ENCODE measurements at places on chromosomes 11 and 22.

- DNase-seq, result no peak
These were observed 20.8 kb upstream of the ARRB1 start for GRCh38 chr11:75371949-75372876.

DNA sequence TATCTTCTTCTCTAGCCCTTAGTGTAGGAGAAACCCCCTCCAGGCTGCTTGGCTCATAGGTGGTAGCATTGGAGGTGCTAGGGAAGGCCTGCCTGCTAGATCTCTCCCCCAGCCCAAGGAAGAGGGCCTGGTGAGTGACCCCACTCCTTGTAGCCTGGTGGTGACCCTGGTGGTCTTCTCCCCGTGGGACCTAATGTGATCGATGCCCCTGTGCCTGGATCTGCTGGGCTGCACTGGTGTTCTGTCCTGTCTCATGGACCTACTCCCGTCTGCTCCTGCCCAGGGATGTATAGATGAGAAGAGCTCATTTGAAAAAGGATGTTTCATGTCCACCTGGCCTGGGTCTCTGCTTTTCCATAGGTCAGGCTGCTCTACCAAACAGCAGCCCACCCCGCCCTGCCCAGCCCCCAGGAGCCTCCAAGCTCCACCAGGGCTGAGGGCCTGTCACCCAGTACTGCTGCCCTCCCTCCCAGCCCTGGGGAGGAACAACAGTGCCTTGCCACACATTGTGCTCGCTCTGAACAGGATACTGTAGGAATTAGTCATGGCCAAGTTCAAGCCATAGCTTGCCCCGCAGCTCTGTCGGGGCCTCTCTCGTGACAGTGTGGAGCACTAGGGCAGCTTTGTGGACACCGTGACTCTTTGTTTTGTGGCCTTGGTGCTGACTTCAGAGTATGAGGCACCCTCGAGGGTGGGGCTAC lies 19.7 kb downstream of the SLC37A2 start:
- no peak for DNase-seq

GRCh38 chr22:44994399-44995104 lies 15.3 kb downstream of the PHF21B start:
- DNase-seq, result no peak

GRCh38 chr22:20576445-20576816 lies 69.0 kb downstream of the MED15 start:
- DNase-seq, result no peak

GRCh38 chr11:123473941-123474677 lies 44.0 kb downstream of the GRAMD1B start:
- DNase-seq, result no peak

DNA sequence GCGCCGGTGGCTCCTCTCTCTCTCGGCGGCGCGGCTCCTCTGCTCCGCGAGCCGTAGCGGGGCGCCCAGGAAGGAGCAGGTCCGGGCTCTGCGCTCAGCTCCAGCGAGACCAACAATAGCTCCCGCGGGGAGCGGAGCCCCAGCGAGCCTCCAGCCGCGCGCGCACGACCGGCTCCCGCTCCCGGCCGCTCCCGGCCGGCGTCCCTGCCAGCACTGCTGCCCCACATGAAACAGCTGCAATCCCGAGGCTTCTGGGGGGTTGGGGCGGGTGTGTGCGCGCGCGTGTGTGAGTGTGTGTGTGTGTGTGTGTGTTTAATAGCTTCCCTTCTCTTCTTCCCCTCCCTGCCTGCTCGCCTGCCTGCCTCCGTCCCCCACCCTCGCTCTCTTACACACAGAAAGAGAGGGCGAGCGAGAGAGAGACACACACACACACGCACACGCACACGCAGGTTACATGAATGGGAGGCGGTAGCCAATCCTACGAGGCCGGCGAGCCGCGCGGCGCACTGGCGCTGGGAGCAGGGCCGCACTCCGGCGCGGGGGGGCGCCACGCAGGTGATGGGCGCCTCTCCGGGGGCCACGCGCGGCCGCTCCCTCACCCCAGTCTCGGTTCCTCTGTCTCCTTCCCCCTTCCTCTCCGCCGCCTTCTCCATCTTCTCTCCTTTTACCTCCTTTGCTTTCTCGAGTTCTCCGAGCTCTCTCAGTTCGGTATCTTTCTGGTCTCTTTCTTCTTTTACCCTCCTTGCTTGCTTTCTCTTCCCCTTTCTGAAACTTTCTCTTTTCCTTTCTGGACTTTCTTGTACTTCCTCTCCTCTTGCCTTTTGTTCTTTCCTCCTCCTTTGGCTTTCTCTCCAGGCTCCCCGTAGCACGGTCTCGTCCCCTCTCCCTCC lies at the start of gene TENM4:
TSS of gene TENM4 (minus strand) at position 460 of the 890 bp plus-strand sequence. CDS start 371,086 bp downstream, outside the sequence.
- peak; percentile 62 for DNase-seq

DNA sequence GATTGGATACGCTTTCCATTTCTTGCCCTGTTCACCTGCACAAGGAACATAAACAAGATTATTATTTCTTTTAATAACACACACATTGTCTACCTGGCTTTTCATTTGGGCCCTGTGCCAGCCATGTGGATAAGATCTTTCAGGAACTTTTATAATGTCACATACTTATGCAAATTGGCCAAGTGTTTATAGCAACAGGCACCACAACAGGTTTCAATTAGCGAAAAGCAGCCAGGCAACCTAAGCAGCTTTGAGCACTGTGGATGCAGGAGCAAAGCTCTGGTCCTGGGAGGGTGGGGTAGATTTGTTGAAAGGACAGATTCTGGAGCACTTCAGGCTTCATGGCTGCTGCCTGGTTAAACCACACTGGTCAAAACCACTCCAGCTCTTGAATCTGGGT lies 217.4 kb downstream of the BARX2 start:
- no peak for DNase-seq

- no peak for DNase-seq
These were observed 20.5 kb upstream of the PARVB start for GRCh38 chr22:44003405-44004103.

DNA sequence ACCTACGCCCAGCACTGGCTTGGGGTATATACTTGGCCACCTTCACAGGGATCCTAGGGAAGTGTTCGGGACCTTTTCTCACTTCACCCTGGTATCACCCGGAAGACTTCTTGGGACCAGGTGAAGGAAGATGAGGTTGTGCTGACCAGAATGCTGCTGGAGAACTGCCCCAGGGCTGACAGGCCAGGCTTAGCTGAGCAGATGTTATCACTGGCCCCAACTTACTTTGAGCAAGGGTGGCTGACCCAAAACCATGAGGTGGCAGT lies 4.5 kb downstream of the FTH1 start:
- DNase-seq, result no peak

- no peak for DNase-seq
These were observed 43.9 kb upstream of the SMIM38 start for GRCh38 chr11:69111624-69112542.

GRCh38 chr22:26853071-26853470 lies 195.7 kb downstream of the MIAT start:
- no peak for DNase-seq

DNA sequence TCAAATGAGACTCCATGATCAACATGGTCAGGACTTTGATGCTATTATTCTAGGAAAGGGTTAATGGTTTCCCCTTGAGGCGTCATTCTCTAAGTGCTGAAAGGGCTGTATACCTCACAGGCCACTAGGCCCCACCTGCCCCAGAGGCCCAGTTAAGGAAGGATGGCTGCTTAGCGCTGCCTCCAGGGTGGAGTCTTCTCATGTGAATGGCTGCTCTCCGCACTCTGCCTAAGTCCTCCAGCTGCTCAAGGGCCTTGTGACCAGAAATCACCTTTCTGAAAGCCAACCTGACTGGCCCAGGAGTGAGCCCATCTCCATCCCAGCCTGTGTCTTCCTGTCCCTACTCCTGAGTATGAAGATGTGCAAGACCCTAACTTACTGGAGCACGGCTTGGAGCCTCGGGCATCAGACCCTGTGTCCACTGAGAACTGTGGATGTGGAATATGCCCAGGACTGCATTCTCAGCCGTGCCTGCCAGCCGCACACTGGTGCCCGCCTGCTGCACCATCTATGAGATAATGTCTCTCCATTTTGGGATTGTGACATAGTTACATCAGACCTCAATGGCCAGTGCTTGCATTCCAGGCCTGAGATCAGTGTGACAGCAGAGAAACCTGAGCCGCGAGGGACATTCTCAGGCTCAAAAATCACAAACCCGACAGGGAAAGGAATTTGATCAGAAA lies 51.0 kb downstream of the SNX19 start:
- no peak for DNase-seq

DNA sequence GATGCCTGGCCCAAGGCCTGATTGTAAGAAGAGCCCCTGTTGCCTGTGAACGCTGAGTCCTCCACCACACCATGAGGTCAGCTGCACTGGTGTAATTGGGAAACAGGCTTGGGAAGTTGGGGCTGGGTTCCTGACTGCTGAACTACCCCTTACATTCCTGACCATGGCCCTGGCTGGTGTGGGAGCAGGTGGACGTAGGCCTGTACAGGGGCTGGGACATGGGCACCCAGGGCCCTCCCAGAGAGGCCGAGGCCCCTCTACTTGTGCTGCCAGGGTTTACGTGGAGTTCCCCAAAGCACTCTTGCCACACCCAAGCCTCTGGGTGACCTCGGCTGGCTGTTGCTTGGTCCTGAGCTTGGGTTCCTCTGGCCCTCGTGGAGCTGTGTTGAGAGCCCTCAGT lies 5.4 kb downstream of the RELT start:
- no peak for DNase-seq

GRCh38 chr11:1391165-1392075 lies 1.7 kb downstream of the BRSK2 start:
- no peak for DNase-seq

DNA sequence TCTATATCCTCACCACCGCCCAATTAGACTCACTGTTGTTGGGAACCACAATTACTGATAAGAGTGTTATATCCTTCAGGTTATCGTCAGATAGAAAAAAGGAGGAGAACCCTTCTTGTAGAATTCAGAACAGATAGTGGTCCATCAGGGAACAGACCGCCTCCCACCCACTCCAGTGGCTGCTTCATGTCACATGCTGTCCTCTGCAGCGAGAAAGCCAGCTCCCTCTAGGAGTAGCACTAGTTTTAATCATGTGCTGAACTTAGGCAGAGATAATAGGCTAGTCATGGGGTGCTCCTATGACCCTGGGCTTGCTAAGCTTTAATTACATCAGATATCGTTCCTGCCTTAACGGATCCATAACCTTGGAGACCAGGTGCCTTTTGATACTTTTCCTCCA lies 51.5 kb upstream of the RAB1B start:
- DNase-seq, result no peak

- no peak for DNase-seq
These were observed 4.7 kb downstream of the RTCB start for GRCh38 chr22:32407312-32407711.

DNA sequence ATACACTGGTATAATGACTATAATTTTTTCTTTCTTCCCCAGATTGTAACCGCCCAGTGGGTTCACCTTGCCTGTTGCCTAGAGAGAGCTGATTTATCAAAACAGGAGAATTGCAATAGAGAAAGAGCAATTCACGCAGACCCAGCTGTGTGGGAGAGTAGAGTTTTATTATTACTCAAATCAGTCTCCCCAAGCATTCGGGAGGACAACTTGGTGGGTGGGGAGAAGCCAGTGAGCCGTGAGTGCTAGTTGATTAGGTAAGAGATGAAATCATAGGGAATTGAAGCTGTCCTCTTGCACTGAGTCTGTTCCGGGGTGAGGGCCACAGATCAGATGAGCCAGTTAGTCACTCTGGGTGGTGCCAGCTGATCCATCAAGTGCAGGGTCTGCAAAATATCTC lies 73.2 kb downstream of the SLC35F2 start:
- no peak for DNase-seq

- no peak for DNase-seq
These were observed 66.0 kb downstream of the MICAL2 start for GRCh38 chr11:12176410-12176809.

DNA sequence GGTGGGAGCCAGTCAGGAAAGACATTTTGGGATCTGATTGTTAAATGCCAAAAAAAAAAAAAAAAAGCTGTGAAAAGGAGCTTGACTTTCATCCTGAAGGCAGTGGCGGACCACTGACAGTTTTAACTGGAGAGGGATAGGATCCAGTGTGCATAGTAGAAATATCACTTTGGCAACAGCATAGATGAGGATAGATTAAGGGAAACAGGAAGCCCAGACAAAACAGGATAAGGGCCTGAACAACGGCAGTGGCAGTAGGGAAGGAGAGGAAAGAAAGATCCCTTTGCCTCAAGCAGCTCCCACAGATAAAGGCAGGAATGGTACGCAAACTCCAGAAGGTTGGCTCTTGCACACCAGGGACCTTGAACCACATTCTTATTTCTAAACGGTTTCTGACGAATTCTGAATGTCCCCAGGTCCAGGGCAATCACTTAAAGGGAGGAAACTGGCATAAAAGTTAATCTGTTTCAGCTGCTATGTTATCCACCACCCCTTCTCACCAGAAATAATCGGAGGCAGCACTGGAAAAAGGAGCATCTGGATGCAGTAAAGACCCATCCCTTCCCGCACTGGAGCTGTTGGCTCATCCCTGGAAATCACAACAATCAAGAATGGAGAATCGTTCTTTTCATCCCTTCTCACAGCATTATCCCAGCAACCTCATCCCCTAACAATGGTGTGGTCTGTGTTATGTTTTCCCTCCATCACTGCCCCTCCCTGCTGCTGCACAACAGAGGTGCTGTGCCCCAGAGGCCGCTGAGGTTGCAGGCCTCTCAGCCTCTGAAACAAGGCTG lies 99.1 kb downstream of the GAB2 start:
- DNase-seq, result no peak

DNA sequence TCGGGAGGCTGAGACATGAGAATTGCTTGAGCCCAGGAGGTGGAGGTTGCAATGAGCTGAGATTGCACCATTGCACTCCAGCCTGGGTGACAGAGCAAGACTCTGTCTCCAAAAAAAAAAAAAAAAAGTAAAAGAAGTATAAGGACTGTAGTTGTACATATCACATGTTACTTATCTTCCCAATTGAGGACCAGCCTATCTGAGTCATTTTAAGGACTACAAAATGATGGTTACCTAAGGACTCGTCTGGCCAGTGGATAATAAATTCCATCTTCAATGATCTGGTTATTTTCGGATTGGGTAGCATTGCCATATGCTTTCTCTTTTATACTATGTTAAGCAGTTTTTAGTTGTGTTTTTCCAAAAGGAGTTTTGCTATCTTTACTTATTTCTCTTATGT lies 55.3 kb downstream of the PPFIA1 start:
- no peak for DNase-seq

DNA sequence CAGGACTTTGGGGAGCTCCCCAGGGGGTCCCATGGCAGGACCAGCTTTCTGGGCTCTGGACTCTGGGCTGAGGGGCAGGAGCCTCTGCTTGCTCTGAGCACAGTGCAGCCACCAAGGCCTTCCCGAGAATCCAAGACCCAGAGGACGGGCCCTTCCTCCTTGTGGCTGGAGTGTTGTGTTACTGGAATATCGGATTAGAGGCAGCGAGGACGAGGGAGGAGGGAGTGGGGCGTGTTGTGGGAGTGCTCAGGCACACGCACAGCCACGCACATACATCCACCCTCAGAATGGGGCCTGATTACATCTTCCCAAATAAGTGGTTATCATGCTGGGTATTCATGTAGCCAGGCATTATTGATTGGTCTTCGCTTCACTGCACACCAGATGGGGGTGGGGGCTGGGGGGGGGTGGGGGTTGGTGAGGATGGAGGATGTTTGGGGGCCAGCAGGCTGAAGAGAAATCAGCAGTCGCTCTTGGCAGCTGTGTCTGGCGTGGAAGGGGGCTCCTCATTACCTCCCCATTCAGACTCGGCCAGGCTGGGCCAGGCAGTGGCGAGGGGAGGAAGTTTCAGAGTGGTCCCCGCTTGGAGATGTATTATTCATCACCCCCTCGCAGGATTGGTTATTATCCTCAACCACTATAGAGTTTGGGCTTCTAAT lies 120.9 kb downstream of the ST3GAL4 start:
- DNase-seq, result no peak

- peak; percentile 62 for DNase-seq
These were observed 15.3 kb upstream of the MRTFA start for GRCh38 chr22:40651563-40652501.

GRCh38 chr11:33211580-33211979 lies 45.6 kb upstream of the HIPK3 start:
- DNase-seq, result no peak
